ENCODE measurements at places on chromosomes 11 and 22.

GRCh38 chr11:128634395-128634794, 47.0 kb upstream of the ETS1 start:
- no peak for DNase-seq

DNA sequence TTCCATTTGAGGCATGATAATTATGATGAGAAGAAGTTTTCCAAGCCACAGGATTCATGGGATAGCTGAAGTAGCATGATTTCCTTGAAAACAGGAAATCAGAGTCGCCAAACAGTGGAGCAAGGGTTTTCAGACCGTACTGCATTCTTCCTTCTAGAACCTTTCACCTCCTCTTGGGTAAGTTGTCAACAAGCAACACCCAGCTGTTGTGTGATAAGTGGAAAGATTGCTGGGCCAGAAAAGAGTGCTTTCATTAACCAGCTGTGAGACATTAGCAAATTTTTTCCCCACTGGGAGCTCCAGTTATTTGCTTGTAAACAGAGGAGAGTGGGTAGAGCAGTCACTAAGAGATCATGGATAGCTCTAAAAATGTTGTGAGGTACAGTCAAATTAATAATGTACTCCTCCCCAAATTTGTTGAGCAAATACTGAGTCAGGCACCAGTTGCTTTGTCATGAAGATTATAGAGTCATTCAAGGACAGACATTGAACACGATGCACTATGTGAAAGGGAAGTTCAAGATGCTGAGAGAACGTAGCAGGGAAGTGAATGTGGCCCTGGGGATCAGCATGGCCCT, 11.7 kb upstream of the MPEG1 start:
- no peak for DNase-seq

DNA sequence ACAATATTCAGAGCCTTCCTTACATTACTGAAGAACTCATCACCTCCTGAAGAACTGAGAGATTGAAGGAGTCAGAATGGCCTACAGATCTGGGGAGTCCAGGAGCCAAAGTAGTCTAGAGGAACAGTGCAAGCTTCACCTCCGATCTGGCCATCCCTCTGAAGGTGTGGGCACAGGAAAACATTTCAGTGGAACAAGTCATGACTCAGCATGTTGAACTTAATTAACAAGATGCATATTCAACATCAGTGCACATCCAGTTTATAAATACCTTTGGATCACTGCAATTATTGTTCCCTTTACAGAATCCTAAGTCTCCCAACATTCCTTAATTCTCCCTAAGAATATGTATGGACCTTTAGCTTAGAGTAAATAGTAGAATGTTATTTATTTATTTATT, 25.5 kb downstream of the PAAF1 start:
- DNase-seq: no peak

DNA sequence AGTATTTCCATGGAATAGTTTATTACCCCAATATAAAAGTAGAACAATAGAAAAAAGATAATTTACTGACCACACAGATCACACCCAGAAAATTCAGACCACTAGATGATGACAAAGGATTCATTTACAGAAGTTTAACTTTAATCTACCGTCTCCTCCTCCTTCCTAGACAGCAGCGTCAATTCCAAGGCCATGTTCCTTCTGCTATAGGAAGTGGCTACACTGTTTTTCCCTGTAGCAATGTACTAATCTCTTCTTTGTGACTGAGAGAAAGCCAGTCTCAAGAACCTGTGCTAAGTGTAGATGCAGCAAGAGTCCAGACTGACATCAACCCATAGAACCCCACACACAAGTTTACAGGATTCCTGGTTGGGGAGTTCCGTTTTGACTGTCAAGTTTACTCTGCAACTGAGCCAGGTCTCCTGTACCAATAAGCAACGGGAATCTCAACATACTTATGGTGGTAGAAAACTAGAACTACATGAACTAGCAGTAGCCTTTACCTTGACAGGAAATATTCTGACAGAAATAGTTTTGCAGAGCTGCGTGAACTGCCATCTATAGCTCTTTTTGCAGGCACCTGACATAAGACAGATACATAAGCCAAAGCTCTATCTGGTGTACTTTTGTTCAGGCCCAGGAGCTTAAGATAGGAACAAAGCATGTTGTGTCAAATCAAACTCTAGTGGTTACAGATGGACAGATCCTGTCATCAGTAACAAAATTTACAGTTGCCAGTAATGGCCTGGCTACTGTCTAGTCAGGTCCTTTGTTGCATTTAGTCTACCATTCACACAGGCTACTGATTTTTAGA, 42.9 kb downstream of the MRTFA start:
- no peak for DNase-seq

- DNase-seq: no peak
Measured at GRCh38 chr11:112499153-112499880, 238.7 kb upstream of the PLET1 start.

DNA sequence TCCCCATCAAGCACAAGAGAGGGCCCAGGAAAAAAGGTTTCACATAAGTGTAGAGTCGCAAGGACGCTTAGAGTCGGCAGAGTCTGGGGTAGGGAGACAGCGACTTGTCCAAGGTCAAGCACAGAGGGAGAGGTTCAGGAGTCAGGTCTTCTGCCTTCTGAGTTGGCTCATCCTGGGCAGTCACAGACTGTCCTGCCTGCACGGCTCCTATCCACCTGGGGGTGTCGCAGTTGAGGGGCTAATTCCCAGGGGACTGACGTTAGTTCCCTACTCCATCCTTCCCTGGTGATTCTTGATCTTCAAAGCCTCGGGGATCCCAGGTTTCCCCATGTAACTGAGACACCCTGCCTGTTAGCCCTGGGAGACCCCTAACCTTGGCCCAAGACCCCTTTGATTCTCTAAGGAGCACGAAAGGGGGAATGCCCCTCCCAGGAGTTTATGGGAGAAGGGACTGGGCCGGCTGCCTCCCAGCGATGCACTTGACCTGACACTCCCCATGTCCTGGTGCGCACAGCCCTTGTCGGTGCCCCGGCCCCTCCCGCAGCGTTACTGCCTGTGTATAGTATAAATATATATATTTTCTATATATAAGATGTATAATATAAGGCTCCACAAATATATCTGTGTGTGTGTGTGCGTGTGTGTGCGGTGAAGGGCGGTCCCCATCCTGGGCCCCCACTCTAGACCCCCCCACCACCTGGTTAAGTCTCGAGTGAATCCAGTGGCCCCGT, 14.7 kb upstream of the TAB1 start:
- DNase-seq: peak; percentile 70

- no peak for DNase-seq
Measured at GRCh38 chr11:96154802-96155520, 188.0 kb downstream of the MAML2 start.

DNA sequence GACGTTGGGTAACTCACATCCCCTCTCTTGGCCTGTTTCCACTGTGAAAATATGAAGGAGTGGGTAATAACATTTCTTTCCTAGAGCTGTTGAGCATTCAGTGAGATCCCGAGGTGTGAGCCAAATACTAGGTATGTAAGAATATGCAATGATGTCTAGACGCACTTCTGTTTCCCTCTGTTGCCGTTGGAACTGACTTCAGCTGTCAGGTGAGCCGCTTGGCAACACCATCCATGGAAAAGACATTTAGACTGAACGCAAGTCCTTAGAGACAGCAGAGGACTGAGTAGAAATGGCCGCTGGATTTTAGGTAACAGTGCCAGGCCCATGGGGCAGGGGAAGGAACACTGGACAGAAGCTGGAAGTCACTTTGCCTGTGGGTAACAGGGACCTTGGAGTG, 29.5 kb upstream of the SHANK2 start:
- no peak for DNase-seq

DNA sequence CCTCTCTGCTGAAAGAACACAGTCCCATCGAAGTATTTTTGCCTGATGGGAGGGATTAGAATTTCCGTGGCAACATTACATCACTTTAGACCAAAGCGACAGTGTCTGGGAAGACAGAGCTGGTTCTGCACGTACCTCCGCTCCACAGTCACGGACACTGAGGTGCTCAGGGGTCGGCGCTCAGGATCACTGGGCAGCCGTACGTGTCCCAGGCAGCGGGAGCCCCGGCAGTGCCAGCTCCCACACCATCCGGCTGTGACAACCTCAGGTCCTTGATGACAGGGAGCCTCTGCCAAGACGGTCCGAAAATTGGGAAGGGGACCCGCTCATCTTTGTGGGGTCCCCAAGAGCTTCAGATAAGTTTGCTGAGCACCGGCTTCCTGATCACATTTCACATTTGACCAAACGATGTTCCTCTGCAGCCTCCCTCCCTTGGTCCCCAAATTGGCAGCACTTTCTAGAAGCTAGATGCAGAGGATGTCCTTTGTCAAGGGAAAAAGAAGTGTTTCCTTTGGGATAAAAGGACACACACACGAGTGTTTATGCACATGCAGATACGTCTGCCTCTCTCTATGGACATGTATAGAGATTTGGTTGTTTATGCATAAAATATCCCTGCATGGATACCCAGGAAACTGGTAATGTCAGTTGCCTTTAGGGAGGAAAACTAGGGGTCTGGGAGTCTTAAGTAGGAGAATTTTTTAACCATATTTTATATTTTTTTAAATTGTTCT, 61.6 kb upstream of the LINC01488 start:
- no peak for DNase-seq
